ENCODE measurements at places on chromosomes 11 and 22.

- no peak for DNase-seq
These were observed 26.8 kb downstream of the MIAT start for GRCh38 chr22:26684168-26684567.

GRCh38 chr22:30969532-30970355, 679 bp downstream of the TUG1 start:
- no peak for DNase-seq

DNA sequence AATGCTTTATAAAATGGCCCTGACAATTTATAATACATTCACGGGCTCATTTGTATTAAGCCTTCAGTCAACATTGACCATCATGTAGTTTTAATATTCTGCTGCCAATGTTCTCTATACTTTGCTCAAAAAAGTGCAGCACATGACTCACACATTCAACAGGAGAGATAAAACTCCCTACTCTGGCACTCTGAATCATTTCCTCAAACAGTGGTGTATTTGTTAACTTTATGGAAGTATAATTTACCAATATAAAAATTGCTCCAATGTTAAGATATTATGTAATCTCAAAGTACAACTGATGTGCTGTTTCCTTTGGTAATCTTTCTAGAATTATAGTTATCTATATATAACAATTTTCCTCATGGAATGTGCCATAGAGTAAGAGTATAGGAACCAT, 39.9 kb downstream of the MAML2 start:
- no peak for DNase-seq

- no peak for DNase-seq
These were observed 9.7 kb downstream of the PMM1 start for GRCh38 chr22:41579997-41580355.

GRCh38 chr22:22407061-22407460, 101.5 kb downstream of the ZNF280B start:
- DNase-seq, result no peak

- DNase-seq, result no peak
These were observed 35.5 kb upstream of the SLC25A1 start for GRCh38 chr22:19214078-19214473.

DNA sequence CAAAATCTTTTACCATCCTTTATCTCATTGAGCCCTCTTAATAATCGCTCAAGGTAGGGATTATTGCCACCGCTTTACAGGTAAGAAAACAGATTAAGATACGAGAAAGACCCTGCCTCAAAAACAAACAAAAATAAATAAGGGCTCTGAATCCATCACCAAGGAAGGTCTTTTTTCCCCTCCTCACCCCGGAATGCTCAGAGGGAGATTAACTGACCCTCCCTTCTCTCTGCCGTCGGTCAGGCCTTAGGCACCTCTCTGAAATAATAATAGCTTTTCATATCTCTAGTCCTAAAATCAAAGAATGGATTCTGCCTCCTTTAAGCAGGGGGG, 620 bp upstream of the ATG2A start:
- DNase-seq, result no peak

DNA sequence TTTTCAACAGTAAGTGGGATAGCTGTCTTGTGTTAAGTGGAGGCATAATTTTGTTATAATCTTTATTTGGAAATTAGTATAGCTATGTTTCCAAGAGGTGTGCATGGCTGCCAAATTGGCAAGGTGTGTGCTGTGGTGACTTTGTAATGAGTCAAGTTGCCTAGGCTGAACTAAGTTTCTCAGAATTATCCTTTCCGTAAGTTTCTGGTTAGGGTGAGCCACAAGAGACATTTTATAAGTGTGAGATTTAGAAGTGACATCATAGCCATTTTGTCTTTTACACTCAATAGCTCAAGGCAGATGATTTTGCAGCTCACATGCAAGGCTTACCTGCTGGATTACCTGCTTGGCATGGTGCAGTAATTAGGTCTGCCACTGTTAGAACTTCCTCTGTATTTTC, 90.3 kb downstream of the C11orf87 start:
- DNase-seq, result no peak

- DNase-seq, result no peak
These were observed 219.9 kb downstream of the MN1 start for GRCh38 chr22:27581688-27582087.

DNA sequence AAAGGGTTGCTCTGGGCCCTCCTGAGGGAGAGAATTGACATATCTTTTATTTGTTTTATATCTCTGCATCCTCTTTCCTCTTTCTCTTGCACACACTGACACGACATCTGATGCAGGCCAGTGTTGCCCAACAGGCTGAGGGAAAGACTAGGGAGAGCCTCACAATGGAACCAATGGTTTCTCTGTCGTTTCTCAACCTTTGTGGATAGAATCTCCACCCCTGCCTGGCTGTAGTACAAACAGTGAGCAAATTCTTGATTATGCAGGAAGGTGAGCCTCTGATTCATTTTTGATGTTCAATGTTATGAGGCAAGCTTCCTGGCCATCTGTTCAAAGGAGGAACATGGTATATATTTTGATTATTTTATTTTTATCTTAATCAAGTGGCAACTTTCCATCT, 49.8 kb upstream of the PLET1 start:
- no peak for DNase-seq

- DNase-seq, result no peak
These were observed 6.7 kb downstream of the PAMR1 start for GRCh38 chr11:35518766-35519165.

GRCh38 chr11:102276362-102276761, 40.9 kb upstream of the BIRC3 start:
- DNase-seq, result no peak

GRCh38 chr11:1778141-1778911, 14.6 kb upstream of the CTSD start:
- no peak for DNase-seq

DNA sequence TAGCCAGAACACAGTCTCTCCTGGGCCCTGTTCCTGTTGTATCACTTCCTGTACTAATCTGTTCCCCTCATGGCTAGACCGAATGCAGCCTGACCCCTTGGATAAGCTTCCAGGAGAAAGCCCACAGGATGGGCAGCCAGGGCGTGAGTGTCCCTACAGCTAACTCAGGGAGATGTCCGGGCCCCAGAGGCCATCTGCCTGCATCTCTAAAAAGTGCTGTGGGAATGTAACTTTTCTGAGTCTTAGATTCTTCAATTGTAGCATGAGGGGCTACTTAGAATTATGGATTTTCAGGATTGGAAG, 7.7 kb upstream of the MALAT1 start:
- no peak for DNase-seq

- no peak for DNase-seq
These were observed 79.6 kb downstream of the PHF21B start for GRCh38 chr22:44930016-44930710.

- no peak for DNase-seq
These were observed 4.7 kb upstream of the RANBP1 start for GRCh38 chr22:20111045-20111688.

DNA sequence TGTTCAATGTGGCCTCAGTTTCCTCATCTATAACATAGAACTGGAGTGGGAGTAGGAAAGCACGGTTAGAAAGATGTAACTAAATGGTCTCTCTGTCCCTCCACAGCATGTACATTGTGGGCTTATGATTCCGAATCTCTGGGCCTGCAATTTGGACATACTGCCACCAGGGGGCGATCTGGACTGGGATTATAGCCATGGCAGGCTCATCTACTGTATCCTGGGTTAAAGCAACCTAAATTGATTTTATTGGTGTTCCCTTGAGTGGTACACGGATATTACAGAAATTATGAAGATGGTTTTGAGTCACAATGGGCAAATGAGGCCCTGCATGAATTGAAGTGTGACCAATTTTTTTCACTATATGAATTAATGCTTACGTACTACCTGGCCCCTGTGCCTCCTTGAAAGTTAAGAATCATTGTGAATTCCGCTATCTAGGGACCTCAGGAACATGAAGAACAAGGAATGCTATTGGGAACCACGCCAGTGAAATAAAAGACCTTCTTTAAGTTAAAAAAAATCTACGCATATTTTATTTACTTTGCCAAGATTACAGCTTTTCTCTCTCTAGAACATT, 32.9 kb downstream of the TST start:
- no peak for DNase-seq

GRCh38 chr11:126083829-126084607, 21.4 kb upstream of the CDON start:
- no peak for DNase-seq

- no peak for DNase-seq
These were observed 7.2 kb upstream of the ANGPTL5 start for GRCh38 chr11:101923554-101923953.

Measured in NCI-H1436 treated with DMSO at 0.1 percent for 48 hours (cell line).